ENCODE measurements at places on chromosomes 3 and 15.

GRCh38 chr3:26369133-26369532 lies 253.4 kb upstream of the LRRC3B start:
- no peak for DNase-seq

- no peak for DNase-seq
Measured at GRCh38 chr3:78820542-78820941, 947.3 kb downstream of the ROBO1 start.

DNA sequence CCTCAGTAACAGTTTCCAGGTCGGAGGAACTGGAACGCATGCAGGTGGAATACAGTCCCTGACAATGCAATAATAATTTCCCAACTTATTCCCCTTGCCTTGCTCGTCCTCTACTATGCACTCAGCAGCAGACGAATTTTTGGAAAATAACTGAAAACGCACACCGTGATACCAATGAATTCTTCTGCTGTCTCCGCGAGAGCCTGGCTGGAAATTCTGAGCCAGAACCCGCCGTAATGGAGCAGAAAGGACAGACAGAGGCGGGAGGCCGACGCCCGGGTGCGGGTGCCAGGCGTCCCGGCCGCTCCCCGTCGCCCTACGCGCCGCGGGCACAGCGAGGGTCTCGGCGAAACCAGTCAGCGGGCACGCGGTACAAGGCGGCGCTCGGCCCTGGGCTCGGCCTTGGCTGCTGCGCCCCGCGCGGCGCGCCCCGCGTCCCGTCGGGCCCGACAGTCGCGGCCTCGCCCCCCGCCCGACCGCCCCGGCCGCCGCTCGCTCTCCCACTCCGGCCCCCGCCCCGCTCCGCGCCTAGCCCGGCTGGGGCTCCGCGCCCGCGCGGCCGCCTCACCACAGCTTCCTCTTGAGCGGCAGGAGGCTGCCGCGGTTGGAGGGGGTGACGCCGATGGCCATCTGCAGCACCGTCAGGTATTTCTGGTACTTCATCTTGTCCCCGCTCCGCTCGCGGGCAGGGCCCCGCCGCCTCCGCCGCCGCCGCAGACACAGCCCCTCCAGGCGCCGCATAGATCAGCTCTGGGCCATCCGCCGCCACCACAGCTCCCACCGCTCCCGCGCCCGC lies 114.5 kb upstream of the GOLGA8J start:
- peak; percentile 21 for DNase-seq

GRCh38 chr15:53224371-53224770 lies 434.2 kb upstream of the ONECUT1 start:
- DNase-seq, result no peak

DNA sequence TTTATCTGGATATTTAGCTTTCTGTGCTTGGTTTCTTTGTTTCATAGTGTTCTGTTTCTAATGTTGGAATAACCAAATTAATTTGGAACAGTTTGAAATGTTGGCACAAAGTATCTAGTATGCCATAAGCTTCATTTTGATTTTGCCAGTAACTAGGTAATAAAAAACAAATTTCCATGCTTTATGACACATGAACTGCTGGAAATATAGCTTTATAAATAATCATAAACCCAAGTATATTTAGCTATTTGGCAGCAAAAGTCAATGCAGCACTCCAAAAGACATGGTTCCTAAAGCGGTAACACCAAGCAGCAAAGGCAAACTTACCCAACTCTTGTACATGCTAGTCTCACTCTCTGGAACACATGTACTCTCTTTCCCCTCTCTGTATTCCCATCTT lies 106.0 kb upstream of the CCNL1 start:
- DNase-seq, result no peak

- DNase-seq, result no peak
Measured at GRCh38 chr15:77862651-77863104, 214.8 kb downstream of the TBC1D2B start.

DNA sequence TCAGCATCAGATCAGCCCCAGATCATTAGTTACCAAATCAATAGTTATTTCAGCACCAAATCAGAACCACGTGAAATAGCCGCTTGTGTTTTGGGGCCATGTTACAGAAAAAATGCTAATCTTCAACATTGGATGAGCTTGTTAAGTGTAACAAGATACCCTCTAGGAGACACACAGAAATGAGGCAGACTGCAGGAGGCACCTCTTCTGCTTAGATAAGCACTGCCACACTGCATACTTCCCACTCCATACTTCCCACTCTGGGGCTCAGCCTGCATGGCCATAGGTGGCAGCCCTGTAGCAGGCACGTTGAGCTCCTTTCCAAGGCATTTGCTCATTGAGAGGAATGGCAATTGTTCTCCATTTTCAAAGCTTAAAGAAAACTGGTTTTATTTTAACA lies 73.3 kb downstream of the CHCHD6 start:
- DNase-seq, result no peak

DNA sequence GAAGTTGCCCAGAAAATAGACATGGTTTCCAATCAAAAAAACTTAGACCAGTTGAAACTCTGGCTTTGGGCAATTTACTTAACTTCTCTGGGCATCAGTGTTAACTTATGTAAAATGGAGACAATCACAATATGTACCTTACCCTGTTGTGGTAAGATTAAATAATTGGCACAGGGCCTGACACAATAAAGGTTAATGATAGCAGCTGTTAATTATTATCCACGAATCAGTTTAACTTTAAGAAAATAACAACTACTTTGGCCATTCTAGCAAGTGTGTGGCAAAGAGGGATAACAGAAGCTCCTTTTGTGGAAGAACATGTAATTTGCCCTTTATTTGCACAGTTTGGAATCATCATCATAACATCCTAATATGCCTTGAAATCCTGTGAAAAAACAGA lies 787.6 kb downstream of the FHIT start:
- DNase-seq, result no peak

- DNase-seq, result no peak
Measured at GRCh38 chr3:11764931-11765363, 81.7 kb downstream of the TAMM41 start.

GRCh38 chr3:45655906-45656305 lies 33.3 kb upstream of the SACM1L start:
- DNase-seq, result no peak

- no peak for DNase-seq
Measured at GRCh38 chr15:51874751-51875644, 45.5 kb downstream of the TMOD3 start.
